ENCODE measurements at places on chromosomes 2 and 18.

GRCh38 chr2:174628528-174629169 is 31.0 kb upstream of the WIPF1 start:
- no peak for DNase-seq

DNA sequence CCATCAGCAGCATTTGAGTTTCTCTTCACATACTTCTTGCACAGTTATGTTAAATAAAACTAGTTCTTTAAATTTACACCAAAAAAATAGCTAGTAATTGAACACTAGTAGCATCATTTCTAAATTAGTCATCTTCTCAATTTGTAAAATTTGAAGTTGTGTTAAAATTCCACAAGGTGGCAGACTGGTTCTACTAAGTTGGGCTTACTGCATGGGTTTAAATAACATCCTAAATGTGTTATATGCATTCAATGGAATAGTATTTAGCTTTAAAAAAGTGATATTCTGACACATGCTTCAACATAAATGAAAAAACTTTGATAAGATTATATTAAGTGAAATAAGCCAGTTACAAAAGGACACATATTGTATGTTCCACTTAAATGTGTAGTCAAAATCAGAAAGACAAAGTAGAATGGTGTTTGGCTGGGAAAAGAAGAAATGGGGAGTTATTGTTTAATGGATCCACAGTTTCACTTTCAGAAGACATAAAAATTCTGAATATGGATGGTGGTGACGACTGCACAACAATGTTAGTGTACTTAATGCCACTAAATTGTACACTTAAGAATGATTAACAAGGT is 28.7 kb upstream of the RPRD1A start:
- peak; percentile 64 for DNase-seq

DNA sequence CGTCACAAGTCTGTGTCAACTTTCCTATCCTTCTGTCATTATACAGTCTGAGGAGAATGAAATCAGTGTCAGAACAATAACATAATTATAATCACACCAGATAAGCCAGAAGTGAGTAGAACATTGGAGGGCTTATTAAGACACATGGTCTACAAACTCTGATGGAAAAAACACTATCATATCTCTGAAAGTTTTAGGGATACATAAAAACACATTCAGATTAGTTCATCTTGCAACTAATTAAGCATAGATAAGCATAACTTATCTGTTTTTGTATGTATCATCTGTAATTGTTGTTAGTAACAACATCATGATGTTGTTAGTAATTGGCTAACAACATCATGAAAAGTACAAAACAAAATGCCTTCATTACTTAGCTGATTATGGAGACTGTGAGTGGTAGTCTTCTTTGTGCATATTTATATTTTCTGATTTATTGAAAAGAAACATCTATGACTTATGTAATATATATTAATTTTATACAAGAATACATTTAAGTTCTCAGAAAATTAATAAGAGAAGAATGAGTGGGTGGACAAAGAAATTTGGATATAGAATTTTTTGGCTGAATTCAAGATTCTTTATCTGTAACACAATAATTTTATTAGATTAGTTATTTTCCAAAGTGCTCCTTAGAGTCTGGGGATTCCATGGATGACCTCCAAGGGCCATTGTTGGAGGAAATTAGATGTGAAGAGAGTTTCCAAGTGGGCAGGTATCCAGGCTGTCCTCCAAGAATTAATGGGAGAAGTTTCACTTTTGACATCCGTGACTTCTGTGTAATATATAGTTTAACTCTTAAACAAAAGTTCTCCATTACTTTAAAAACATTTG is 16.9 kb upstream of the CCDC102B start:
- DNase-seq: no peak

- no peak for DNase-seq
Observed at GRCh38 chr2:218896501-218897393, 16.1 kb downstream of the WNT10A start.

GRCh38 chr2:41580806-41581205 is 467.0 kb upstream of the PKDCC start:
- DNase-seq: no peak

- peak; percentile 9 for DNase-seq
Observed at GRCh38 chr2:16763493-16763899, 97.9 kb upstream of the CYRIA start.

- peak; percentile 29 for DNase-seq
Observed at GRCh38 chr2:214005337-214005736, 405.5 kb upstream of the VWC2L start.

DNA sequence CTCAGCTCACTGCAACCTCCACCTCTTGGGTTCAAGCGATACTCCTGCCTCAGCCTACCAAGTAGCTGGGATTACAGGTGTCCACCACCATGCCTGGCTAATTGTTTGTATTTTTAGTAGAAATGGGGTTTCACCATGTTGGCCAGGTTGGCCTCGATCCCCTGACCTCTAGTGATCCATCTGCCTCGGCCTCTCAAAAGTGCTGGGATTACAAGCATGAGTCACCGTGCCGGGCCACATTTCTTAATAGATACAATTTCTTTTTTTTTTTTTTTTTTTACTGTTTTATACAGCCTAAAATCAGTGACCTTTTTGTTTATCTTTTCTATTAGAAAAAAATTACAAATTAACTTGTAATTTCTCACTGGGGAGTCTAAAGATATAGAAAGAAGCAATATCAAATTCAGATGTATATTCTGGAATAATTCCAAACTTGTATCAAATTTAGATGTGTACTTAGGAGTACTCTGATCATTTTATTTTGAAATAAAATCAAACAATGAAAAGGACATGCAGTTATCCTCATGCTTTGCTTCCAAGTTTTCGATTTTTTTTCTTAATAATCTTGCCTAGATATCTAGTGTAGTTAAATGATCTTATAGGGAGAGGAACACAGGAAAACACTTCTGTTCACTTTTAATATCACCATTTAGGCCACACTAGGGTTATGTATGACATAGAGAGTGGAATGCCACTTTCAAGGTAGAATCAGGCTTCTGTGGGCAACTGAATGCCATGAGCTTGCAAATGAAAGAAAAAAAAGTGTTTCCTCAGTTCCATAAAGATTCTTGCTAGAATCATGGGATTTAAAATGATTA is 1089.3 kb downstream of the SUCLG1 start:
- no peak for DNase-seq

DNA sequence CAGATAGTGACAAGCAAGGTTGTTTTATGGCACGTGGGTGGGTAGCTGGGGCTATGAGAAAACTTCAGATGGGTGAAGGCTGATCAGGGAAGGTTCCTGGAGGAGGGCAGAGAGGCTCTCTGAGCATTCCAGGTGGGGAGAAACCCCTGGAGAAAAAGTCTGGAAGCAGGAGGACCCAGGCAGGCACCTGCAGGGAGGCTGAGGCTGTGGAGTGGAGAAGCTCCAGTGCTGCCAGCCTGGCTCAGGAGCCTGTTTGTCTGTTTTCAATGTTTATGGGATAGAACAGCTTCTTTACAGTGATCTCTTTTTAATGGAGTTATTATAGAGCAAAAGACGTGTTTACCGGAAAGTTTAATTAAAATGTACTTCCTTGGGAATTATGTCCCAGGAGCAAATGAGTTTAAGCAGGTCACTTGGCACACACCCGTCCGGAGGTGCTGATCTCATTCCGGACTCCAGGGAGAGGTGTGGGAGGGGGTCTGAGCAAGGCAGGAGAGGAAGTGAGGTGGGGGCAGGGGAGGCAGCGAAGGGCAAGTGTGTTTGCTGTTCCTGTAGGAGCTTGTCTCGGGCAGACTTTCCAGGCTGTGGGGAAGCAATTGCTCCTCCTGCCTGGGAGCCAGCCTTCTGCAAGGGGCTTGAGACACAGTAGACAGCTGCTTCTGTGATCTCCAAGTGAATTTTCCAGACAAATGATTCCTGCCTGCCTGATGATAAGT is 239.5 kb downstream of the MYCN start:
- DNase-seq: no peak

GRCh38 chr18:72119082-72119481 is 425.1 kb downstream of the CBLN2 start:
- no peak for DNase-seq

GRCh38 chr2:69315160-69315761 is 71.8 kb downstream of the GFPT1 start:
- no peak for DNase-seq

- no peak for DNase-seq
Observed at GRCh38 chr18:76754351-76754750, 68.0 kb upstream of the ZNF236 start.

DNA sequence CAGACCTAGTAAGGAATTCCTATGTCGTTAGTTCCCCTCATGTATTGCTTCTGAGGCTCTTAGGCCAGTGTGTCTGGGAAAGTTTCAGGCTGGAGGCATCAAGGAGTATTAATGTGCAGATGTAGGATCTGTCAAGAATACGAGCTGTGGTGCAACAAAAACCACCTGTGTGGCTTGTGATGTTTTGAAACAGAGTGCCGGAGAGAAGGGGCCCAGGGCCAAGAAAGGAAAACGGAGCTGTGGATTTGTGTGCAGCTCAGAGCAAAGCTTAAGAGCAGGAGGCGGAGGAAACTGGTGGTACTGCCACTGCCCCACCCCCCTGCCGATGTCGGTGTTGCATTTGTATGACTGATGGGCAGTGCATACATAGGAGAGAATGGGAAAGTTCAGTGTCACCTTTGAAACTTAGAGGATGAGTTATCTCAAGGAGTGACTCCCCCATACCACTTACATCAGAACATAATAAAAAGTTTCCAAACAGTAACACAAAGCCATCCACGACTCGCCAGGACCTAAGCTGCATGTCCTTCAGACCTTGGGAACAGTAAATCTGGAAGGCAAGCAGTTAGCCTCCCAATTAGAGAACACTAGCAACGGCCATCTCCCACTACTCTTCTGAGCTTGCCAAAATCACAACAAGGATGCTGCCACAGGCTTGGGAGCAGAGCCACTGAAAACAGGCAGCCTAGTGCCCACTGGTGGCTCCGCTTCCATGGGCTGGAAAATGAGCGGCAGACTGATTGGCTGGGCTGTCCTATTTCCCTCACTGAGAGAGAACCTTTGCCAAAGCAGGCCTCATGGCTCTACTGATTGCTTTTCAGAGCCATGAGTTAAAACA is 152.7 kb upstream of the NT5C1B start:
- DNase-seq: no peak
